ENCODE measurements at places on chromosomes 7 and 10.

- no peak for DNase-seq
These were observed 12.8 kb upstream of the PRKAG2 start for GRCh38 chr7:151889406-151890354.

GRCh38 chr10:121070275-121071070 lies 219.3 kb downstream of the WDR11 start:
- DNase-seq: no peak

DNA sequence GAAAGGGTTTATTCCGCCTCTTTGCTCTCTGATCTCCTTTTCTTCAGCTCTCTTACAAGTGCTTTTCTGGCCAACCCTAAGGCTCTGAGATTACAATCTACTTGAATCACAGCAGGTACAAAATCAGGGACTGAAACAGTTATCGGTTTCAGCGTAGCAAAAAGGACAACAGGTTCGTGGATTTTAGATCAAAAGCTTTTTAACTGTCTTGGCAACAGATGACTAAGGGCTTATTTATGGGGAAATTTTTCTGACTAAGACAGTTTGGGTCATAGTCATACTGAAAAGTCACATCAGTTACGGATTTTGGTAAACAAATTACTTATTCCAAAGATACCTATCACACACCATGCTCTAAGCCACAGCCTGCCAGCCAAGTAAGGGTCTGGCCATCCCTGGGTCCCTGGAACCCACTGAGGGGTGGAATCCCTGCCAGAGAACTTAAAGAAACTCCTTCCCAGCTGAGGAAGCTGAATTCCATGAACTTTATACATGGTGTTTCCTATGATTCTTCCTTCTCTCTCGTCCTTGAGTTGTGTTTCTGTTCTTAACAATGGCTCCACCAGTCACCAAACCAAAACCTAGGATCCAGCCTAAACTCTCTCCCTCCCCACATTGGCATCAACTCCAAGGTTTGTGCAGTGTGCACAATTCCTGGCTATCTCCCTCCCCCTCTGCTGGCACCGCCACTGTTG lies 169.3 kb downstream of the FAM107B start:
- no peak for DNase-seq

GRCh38 chr10:22662733-22663330 lies 51.5 kb downstream of the PIP4K2A start:
- no peak for DNase-seq

- no peak for DNase-seq
These were observed 279.7 kb upstream of the PLPP4 start for GRCh38 chr10:120177330-120177729.

DNA sequence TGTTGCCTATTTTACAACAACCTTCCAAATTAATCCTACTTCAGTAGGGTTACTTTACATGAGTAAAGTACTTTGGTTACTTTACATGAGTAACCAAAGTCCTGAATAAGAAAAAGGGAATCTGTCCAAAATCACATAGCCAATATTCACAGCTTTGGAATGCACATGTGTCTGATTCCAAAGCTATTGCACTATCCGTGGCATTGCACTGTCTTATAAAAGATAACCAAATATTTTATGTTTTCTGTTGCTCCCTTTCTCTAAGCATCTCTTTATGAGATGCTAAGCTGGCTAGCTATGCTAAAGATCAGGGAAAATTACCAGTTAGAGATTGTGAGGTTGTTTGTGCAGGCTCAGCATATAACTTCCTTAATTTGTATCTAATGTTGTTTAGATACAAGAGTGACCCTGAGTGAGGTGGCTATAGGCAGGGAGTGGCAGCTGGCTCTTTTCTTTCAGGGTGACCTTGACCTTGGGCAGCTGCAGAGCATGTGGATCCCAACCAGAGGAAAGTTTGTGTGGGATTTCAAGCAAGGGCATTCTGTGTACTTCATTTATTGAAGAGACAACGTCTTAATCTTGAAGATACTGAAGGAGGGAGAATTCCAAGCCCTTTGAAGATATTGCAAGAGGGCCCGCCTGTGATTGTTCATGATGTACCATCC lies 366.1 kb upstream of the ANKRD30A start:
- no peak for DNase-seq

GRCh38 chr7:78768859-78769258 lies 684.6 kb downstream of the MAGI2 start:
- DNase-seq: no peak

GRCh38 chr7:95871075-95871848 lies 98.9 kb downstream of the DYNC1I1 start:
- DNase-seq: peak; percentile 46

- DNase-seq: no peak
These were observed 1.5 kb downstream of the NIPSNAP2 start for GRCh38 chr7:55965805-55966421.

DNA sequence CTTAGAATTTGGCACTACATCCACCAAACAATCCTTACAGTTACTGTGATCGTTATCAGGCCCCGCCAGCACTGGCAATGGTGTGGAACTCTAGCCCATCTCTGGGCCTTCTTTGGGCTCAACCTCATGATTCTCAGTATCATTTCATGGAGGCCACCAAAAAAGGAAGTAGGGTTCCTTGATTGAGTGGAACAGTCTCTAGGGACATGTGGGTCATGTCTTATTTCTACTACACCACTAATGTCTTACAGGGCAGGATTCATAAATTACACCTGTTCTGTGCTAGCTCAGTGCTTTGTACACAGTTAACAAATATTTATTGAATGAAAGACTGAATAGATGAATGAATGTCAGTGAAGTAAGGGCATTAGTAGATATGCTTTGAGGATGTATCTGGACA lies 53.9 kb downstream of the AP3M1 start:
- no peak for DNase-seq

- no peak for DNase-seq
These were observed 127.8 kb downstream of the TMEM26 start for GRCh38 chr10:61325223-61325960.
